Body of pancreas (tissue), 4 donors: ENCODE measurements at places on chromosomes 6 and 20.

DNA sequence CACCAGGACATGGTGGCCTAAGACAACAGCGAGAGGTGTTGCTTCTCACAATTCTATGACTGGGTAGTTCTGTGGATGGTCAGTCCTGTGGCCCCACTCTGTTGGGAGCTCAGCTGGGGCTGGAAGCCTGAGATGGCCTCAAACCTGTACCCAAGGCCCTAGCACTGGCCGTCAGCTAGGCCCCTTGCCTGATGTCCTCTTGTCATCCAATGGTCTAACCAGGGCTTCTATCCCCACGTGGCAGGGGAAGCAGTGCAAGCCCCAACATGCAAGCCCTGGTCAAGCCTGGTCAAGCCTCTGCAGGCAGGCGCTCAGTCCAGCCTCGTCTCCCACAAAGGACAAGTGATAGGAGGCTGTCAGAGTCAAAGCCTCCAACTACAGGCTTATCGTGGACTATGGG is 196.5 kb upstream of the CST7 start:
- H3K4me1 ChIP-seq: peaks cover 39% of the 10 kb centered on the region
- no peak for DNase-seq
- no peak overlapping the region for H3K4me3 ChIP-seq
- no peak overlapping the region for H3K27ac ChIP-seq

GRCh38 chr6:33343953-33344611 is 26.5 kb upstream of the ZBTB22 start:
- H3K4me1 ChIP-seq: no peaks in the 10 kb centered on the region
- no peak overlapping the region for H3K4me3 ChIP-seq
- no peak for DNase-seq
- no peak overlapping the region for H3K27ac ChIP-seq

DNA sequence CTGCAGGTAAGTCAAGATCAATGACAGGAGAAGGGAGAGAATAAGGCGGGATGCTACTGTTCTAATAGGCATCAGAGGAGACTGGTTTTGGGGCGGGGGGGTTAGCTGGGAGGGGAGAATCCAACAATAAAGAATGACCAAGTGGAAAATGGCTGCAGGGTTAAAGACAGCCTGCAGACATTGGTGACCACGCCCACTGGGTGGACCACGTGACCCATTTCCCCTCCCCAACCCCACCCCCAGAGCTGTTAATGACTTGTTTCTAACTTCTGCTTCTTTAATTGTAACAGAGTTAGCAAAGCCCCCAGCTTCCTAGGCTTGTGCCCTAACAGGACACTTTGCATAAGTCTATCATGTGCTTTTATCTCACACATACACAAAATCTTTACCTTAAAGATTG is 344.5 kb downstream of the KIF16B start:
- H3K36me3 ChIP-seq: no peaks in the 10 kb centered on the region
- DNase-seq: no peak
- H3K4me3 ChIP-seq: no peak overlapping the region
- no peaks in the 10 kb centered on the region for H3K4me1 ChIP-seq

DNA sequence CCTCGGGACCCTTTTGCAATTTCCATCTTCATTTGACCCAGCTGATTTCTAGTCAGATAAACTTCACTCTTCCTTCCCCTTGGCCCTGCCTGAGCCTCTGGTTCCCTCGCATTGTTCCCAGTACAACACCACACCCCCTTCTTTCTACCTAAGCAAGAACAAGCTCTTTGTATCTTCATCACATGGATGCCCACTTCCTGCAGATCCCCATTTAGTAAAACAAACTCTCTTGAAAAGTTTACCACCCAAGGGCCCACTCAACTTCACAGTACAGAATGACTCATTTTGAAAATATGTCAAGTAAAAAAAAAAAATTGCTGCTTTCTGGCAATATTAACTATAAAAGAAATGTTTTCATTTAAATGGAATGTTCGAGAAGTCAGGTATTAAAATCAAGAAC is 5.2 kb downstream of the FAXC start:
- H3K36me3 ChIP-seq: no peaks in the 10 kb centered on the region
- H3K27ac ChIP-seq: no peak overlapping the region
- no peaks in the 10 kb centered on the region for H3K27me3 ChIP-seq
- peaks cover 5% of the 10 kb centered on the region for H3K4me1 ChIP-seq
- no peak for DNase-seq
- H3K4me3 ChIP-seq: no peak overlapping the region

GRCh38 chr20:37846573-37846972 is 56.4 kb upstream of the VSTM2L start:
- H3K4me1 ChIP-seq: peaks cover 7% of the 10 kb centered on the region
- no peaks in the 10 kb centered on the region for H3K27me3 ChIP-seq
- no peak overlapping the region for H3K27ac ChIP-seq
- DNase-seq: no peak
- H3K4me3 ChIP-seq: no peak overlapping the region
- peaks cover 3% of the 10 kb centered on the region for H3K36me3 ChIP-seq

DNA sequence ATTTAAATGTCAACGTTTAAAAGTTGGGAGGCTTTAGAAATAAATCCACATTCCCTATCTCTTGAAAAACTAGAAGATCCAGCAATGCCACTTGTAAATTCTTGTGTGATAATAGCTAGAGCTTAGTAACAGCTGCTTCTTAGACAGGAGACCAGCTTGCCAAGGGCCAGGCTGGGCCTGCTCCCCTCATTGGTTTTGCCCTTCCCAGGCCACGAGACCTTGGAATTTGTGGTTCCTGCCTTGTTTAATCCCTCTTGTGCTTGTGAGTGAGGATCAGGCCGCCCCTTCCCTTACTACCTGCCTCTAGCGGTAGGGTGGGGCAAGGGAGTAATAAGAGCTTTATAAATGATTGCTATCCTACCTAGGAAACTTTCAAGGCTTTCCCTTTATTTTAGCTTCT is 363.5 kb downstream of the SYNE1 start:
- no peak overlapping the region for H3K4me3 ChIP-seq
- H3K36me3 ChIP-seq: peaks cover 3% of the 10 kb centered on the region
- no peak overlapping the region for H3K27ac ChIP-seq
- peaks cover 38% of the 10 kb centered on the region for H3K4me1 ChIP-seq
- peak; percentile 43 for DNase-seq
- H3K27me3 ChIP-seq: no peaks in the 10 kb centered on the region
